ENCODE measurements at places on chromosomes 6 and 20.

- DNase-seq = no peak
Observed at GRCh38 chr6:39790772-39791171, 1.4 kb upstream of the DAAM2 start.

DNA sequence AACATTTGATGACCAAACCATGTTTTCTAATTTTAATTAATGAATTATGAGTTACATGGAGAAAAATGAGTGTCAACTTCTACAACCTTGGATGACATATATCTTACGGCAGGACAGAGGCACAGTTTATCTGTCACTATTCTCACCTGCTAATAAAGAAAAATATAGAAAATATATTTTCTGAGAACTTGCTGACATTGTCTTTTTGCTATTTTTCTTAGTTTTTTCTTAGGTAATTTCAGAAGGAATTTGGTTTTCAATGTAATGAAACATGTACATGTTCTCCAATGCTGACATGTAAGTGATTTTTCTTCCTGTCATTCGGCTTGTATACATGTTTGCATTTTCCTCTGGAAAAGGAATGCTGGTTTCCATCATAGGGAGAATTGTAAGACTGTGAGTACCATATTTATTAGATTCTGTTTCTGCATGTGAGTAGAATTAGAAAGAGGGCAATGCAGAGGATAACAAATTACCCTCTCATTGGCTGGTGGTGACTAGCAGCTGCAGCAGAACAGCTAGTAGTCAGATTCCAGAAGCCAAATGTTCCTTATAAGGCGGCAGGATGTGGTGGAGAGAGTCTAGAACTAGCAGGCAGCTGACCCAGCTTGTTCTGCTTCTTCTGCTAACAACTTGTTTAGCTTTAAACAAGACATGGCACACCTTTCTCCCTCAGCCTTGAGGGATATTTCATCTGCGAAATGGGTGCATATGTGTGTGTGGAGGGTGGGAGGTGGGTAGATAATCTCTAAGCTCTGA is 132.8 kb upstream of the SPACA1 start:
- DNase-seq = no peak

DNA sequence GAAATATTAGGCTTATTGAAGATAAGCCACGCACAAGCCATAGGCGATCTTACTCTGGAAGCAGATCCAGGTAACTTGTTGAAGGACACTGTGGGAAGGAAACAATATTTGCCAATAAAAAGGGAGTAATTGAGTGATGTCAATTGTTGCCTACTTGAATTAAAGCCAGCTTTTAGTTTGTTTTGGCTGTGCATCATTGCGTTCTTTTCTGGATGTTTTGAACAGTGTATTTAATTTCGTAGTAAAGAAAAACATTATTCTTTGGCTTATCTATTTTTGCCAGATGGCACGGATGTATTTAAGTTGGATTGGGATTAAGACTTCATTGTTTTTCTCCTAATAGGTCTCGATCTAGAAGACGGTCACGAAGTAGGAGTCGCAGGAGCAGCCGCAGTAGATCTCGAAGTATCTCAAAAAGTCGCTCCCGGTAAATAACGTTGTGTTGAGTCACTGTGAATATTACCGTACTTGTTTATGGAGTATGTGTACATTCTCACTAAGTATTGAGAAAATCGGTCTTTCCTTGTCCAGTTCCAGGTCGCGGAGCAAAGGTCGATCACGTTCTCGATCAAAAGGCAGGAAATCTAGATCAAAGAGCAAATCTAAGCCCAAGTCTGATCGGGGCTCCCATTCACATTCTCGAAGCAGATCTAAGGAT is 2.6 kb downstream of the SRSF6 start:
- no peak for DNase-seq

GRCh38 chr6:79269877-79270276 is 35.4 kb upstream of the HMGN3 start:
- DNase-seq = no peak

DNA sequence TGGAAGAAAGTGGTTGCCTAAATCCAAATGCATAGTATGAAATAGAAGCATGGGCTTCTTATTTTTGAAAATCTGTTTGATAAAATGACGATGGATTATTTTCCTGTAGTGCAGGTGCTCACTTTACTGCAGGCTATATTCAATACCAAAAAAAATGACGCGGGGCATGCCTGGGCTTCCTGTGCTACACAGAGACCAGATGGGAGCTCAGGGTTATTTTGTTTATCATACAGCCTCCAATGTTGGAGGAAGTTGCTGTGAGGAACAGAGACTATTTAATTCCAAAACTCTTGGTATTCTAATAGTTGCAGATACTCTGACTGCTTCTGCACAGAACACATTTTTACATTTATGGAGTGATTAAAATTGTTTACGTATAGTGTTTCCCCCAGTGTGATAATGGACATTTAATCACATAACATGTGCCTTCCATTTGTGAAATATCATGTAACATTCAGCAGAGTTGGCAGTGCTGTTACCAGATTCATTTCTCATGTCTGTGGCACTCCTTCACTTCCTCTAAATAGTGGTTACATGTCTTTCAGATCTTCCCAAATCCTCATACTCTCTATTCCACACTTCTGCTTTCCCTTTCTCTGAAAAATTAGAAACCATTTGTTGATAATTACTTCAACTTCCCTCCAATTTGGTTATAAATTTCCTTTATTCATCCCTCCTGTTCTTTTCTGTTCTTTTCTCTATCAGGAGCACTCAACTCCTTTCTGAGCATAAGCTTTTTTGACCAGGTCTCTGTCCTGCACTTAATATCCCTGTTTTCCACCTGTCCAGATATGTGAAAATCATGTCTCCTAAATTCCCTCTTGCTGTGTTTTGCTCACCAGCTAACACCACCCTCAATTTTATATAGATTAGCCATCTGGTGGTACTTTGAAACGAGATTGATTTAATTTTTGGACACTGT is 121.6 kb downstream of the ADGRB3 start:
- DNase-seq = no peak

DNA sequence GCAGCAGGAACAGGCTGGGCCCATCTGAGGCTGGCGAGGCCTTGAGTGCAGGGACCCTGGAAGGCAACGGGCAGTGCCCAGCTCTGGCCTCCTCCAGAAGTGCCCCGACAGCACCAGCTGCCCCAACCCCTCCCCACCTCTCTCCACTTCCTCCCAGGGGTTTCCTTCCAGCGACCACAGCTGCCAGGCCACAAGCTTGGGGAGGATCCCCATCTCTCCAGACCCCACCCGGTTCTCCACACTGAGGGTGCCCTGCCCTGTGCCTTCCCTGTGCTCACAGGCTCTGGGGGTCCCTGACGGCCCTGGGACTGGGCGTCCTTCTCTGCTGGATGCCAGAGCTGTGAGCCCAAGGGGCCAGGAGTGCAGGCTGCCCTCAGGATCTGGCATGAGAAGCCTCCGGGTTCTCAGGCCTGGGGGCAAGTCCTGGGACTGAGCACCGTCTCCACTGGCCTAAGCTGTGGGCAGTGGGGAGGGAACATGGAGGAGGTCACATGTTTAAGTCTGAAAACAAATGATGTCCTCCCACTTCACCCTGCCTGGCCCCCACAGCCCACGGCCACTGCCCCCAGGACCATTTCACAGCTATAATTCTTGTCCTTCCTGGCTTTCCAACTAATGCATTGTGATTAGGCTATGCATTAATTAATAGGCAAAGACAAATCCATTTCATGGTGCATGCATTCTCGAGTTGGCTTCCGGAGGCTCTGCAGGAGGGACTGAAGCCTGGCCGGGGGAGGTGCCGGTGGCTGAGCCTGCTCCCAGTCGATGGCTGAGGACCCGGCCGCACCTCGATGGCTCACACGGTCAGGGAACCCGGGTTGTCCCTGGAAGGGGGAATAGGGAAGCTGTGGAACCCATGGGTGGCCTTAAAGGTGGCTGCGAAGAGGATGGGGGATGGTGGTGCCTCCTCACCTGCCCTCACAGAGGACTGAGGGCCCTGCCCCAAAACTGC is 24.4 kb downstream of the BHLHE23 start:
- DNase-seq = no peak

GRCh38 chr6:136084403-136084802 is 165.7 kb downstream of the MTFR2 start:
- DNase-seq = no peak

DNA sequence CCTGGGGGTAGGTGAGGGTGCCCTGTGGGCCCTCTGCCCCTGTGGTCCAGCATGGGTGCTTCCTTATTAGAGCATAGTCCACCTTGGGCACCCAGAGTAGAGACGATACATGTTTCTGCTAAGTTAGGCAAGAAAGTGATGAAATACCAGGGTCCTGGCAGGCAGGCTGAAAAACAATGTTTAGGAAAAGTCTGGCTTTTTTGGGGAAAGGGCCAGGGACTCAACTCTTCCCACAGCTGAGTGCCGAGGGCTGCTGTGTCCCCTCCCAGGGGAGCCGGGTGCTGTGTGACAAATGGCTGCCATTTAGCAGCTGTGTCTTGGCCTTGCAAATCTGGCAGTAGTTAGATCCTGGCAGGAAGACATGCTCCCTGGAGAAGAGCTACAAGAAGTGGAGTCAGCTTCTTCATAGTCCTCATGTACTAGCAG is 61.5 kb downstream of the RREB1 start:
- no peak for DNase-seq

- DNase-seq = no peak
Observed at GRCh38 chr6:165881806-165882205, 218.8 kb upstream of the PDE10A start.

DNA sequence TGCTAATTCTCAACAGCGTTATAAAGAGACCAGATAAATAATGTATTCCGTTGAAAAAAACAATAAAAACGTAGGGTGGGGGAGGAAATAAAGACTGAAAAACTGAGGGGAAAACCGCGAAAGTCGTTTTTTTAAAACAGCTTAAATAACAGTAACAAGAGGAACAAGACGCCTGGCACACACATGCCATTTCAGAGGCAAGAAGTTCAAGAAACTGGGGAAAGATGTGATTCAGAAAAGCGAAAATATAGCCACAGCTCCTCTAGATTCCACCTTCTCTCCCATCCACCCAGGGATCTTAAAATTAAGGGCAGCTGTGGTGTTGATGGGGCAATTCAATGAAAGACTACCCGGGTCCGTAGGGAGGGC is 1.3 kb downstream of the EPB41L2 start:
- no peak for DNase-seq

GRCh38 chr6:137705160-137706082 is 161.6 kb upstream of the TNFAIP3 start:
- DNase-seq = peak; percentile 32

- no peak for DNase-seq
Observed at GRCh38 chr20:6744180-6744579, 23.3 kb upstream of the BMP2 start.

DNA sequence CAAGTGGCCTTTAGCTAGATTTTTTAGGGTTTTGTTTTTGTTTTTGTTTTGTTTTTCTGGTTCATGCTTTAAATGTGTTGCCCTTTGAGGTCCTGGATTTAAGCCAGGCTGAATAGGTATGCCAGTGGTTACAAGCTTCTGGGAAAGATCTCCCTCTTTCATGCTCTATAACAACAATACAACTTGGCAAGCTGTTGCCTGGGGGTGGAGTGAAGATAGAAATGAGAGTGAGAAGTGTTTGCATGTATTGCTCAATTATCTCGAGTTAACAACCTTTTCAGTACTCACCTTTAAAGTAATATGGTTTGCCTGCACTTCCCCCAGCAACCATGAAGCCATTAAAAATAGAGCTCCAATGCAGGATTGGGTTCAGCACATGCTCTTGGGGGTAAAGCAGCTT is 19.2 kb upstream of the HAO1 start:
- no peak for DNase-seq

DNA sequence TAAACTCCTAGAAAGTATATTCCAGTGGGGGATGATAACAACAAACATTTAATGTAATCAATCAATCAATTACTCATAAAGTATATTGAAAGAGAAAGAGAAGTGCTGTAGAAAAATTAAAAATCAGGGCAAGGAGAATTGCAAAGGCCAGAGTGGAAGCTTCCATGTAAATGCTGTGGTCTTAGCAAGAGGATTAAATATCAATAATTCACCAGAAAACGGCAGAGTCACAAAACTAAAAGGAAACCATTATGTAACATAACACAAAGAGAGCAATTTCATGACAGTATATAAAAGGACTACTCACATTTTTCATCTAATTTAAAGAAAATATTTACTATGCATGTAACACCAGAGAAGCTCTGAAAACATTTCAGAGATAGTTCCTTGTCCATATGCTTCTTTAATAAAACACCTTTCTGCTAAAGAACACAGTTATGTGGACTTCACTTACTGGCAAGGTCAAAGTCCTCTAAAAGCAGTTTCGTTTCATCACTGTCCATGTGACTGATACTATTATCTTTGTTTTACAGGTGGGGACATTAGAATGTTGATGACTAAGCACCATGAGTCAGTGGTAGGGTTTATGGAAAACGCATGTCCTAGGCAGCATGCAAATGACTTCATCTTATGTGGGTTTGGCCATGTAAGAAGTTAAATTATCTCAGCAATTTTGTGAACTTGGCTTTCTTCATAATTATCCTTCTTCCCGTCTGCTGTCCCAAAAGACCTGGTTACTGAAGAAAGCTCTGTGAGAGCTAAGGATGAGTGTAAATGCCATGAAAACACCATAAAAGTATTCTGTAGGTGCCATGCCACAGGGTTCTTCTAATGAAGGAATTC is 185.8 kb upstream of the TENT5A start:
- no peak for DNase-seq

DNA sequence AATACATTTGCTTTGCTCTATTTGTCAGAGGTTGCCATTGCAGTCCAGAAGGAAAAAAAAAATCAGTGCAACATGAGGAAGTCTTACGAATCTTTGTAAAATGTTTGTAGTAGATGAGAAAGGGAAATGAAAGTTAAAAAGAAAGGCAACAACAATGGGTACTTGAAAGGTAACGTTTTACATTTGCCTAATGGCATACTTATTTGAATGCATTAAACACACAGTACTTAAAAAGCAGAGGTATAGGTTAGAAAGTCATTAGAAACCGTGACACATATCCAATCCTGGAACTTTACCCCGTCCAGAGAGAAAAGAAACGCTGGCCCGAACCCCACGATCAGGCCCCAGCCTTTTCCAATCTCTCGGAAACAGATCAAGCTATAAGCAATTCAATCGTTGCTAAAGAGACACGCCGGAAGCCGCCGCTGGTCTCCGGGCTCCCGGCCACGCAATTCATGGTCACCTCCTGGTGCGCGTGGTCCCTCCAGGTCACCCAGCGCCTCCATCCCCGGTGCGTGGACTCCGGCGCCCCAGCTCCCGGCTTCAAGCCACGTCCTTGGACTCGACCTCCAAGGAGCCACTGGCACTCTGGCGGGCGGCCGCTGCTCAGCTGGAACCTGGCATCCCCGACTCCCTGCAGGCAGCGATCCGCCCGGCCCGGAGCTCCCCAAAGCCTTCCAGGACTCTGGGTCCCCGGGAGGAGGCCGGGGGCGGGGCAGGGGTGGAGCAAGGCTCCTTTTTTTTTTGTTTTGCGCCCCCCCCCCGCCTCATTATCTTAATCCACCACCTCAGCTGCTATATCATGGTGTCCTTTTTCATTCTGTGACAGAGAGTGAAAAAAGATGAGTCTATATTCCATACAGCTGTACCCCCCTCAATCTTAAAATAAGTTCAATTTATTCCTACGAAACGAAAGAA is at the start of gene SLC18B1:
TSS of gene SLC18B1 (minus strand) at position 687 of the 918 bp plus-strand sequence. CDS start at position 506, 181 bp downstream.
- peak; percentile 49 for DNase-seq

All from progenitor cell of endocrine pancreas (in vitro differentiated cells).